Left cardiac atrium (tissue), 4 donors: ENCODE measurements at places on chromosomes 11 and 22. TPM values are rescaled to one million over a fixed set of nuclear protein-coding genes. Genes with fewer than 3 reads are reported as not detected.
A peak's percentile ranks its signal among the peaks of the same experiment; 100 is the strongest.

- DNase-seq = no peak
These were observed 128.5 kb downstream of the CEP164 start for GRCh38 chr11:117456027-117456720.

DNA sequence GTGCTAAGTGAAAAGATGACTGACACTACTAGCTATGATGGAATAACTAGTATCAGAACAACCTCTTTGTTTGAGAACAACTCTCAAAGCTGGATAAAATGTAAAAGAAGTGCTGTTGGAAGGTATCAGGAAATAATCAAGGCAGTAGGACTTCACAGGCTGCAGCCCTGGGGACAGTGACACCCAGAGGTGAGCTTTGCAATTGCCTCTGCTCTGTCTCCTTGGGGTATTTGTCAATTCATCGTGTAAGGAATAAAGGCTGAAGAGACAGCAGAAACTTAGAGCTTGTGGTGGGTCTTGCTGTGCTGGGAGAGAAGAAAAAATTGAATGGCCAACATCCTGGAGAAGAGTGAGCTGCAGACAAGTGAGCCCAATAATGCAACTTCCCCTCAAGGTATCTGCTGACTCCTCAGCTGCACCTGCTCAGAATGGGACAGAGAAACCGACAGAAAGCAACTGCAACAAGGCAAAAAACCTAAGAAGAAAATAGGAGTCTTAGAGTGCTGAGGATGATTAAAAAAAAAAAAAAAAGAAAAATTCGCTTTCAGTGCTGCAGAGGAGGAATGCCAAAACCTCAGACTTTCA lies 141.1 kb downstream of the RCN1 start:
- no peak for DNase-seq

Gene GRAMD1B
- 2.8 TPM for total RNA-seq

Gene TMPRSS6
- total RNA-seq = not detected

Gene OR52I2
- total RNA-seq = not detected

Gene OR8B4
- not detected for total RNA-seq

DNA sequence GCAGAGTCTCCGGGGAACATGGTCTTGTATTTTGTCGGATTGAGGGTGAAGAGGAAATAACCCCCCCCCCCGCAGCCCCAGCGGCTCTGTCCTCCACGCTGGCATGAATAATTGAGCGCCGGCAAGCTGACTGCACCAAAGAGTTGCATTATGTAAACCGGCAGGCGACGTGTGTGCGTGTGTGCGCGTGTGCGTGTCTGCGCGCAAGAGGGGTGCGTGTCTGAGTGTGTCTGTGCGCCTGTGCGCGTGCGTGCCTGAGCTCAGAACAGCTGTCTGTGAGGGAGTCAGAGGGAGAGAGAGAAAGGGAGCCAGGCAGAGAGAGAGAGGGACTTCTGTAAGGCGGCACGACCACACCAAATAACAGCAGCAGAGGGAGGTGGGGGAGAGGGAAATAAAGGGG lies 94.4 kb downstream of the SCN3B start:
- peak; percentile 62 for DNase-seq

GRCh38 chr11:94533696-94534630 lies 9.8 kb upstream of the FUT4 start:
- DNase-seq = peak; percentile 37

DNA sequence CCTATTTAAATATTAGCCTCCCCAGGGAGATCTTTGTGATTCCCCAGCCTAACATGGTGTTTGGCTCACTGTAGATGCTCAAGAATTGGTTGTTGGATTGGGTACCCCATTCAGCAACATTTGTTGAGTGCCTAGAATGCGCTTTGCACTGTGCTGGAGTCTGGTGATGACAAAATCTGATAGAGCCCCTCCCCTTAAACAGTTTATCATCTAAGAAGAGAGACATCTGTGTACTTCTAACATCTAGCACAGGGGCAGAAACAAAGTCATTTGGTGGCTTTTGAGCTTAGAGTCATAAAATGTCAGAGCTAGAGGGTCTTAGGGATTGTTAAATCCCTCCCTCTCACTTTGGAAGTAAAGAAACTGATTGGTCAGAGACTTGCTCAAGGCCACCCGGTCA lies 73.0 kb downstream of the UBASH3B start:
- no peak for DNase-seq

- no peak for DNase-seq
These were observed 30.9 kb upstream of the OR56A1 start for GRCh38 chr11:6061475-6061874.

- no peak for DNase-seq
These were observed 35.6 kb downstream of the SIK2 start for GRCh38 chr11:111637885-111638284.

DNA sequence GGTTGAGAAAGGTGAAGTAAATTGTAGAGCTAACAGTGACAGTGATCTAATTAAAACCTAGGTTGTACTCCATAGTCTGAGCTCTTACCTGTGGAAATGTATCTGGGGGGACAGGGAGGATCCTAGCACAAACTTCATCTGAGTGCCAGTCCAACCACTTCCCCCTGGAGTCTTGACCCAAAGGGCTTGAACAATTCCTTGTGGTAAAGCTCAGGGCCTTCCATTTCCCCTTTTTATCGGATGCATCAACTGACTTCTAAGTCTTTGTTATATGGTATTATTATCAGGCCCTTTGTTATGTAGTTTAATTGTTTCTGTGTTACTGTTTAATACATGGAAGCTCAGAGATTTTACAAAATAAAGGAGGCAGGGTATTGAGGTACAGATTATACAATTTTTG lies 140.2 kb upstream of the SESN3 start:
- no peak for DNase-seq

Gene USP35
- total RNA-seq = 10.6 TPM

- DNase-seq = no peak
These were observed 230.1 kb downstream of the MIAT start for GRCh38 chr22:26887456-26887855.

GRCh38 chr11:108115500-108116140 lies 5.7 kb upstream of the ACAT1 start:
- DNase-seq = peak; percentile 85

- DNase-seq = no peak
These were observed 26.9 kb upstream of the TP53I11 start for GRCh38 chr11:44977493-44977984.

GRCh38 chr22:24463071-24463760 lies 31.9 kb upstream of the UPB1 start:
- DNase-seq = no peak

GRCh38 chr11:35781861-35782470 lies 119.4 kb downstream of the TRIM44 start:
- no peak for DNase-seq

DNA sequence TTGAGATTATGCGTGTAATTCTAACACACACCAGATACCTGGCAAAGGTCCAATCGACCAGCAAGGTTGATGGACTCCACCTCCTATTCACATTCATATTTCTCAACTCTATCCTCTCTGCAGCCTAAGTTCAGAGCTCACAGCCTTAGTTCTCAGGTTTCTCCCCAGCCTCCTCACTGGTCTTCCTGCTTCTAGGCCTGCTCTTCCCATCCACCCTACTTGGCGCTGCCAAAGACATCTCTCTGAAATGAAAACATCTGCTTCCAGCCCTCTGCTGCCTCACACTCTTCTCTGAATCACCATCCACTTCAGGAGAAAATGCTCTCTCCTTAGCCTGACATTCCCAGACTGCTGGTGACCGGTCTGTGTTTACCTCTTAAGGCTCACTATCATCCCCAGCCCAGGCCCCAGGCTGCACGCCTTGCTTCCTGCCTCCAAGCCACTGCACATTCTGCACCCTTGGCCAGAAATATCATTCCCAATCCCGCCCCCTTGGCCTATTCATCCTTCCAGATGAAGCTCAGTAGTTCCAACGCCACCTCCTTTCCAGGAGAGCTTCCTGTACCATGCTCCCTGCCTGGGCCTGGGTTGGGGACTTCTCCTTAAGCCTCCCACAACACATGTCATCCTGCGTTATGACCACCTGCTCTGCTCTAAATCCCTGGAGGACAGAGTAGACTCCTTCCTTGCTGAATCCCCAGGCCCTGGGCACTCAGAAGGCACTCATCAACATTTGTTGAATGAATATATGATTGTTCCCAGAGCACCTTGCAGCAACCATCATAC lies 3.5 kb downstream of the ARRB1 start:
- DNase-seq = peak; percentile 72

Gene OR52A1
- not detected for total RNA-seq

DNA sequence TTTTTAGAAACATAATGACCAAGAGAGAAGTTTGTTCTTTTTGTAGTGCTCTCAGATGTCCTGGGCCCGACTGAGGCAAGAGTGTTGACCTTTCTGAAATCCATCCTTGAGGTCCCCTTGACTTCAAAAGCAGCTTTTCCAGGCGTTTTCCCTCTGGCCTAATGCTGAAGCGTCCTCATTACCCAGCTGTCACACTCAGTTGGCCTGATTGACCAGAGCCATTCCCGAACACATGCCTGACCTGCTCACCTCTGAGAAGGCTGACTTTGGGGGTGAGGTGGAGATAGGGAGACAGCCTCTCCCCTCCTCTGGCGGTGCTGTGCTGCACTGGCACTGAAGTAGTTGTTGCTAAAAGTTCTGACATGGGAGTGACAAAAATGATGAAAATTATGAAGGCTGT lies 66.9 kb downstream of the ALX4 start:
- DNase-seq = no peak

Gene GAL3ST1
- total RNA-seq = 0.39 TPM

Gene NDUFC2
- 291 TPM for total RNA-seq

- DNase-seq = no peak
These were observed 164.0 kb downstream of the TENM4 start for GRCh38 chr11:79276736-79277325.

Gene EMID1
- total RNA-seq = 1.8 TPM

DNA sequence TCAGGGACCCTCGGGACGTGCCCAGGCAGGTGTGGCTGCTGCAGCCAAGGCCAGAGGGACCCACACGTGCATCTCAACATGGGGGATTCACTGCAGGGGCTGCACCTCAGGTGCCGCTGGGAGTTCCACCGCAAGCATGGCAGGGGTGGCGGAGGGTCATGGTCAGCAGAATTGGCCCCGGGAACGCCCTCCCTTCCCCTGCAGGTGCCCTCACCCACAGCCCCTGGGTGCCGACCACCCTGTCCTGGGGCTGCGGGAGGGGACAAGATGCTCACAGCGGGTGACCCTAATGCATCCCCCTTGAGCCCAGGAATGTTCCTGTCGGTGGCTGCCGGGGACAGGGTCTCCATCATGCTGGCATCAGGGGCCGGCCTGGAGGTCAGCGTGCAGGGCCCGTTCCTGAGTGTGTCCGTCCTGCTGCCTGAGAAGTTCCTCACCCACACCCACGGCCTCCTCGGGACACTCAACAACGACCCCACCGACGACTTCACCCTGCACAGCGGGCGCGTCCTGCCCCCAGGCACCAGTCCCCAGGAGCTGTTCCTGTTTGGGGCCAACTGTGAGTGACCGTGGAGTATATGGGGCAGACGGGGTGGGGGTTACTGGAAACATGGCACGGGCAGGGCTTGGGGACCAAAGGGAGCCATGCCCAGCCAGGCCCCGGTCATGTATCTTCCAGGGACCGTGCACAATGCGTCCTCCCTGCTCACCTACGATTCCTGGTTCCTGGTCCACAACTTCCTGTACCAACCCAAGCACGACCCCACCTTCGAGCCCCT lies 5.8 kb downstream of the SUSD2 start:
- peak; percentile 20 for DNase-seq

DNA sequence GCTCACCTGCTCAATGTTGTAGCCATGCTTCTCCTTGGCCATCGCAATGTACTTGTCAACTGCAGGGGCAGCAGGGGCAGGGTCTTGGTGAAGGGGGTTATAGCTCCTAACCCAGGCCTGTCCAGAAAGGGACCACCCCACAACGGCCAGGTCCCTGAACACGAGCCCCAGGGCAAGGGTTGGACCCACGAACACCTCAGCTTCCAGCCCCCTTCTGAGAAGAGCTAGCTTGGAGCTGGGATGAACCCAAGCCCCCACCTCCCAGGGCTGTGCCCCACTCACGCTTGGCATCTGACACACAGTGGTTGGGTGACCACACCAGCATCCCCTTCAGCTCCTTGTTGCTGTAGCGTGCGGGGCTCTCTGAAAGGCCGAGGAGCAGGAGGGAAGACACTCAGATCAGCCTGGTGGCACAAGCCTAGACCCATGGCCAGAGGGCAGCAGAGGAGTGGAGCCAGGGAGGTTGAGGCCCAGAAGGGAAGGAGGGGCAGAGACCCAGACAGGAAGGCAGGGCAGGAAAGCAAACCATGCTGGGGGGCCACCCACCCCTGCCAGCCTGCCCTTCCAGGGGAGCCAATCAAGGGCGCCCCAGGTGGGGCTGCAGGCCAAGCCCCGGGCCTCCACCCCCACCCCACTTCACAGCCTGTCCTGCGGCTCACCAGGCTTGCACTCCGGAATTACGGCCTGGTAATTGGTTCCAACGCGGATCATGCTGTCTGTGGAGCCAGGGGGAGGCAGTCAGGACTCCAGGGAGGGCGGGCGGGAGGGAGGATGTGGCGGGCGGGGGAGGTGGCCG lies 1.9 kb downstream of the RCOR2 start:
- DNase-seq = no peak

GRCh38 chr11:57368106-57368844 lies 12.7 kb downstream of the PRG3 start:
- DNase-seq = peak; percentile 36

GRCh38 chr11:82703226-82703625 lies 30.4 kb downstream of the FAM181B start:
- DNase-seq = no peak

DNA sequence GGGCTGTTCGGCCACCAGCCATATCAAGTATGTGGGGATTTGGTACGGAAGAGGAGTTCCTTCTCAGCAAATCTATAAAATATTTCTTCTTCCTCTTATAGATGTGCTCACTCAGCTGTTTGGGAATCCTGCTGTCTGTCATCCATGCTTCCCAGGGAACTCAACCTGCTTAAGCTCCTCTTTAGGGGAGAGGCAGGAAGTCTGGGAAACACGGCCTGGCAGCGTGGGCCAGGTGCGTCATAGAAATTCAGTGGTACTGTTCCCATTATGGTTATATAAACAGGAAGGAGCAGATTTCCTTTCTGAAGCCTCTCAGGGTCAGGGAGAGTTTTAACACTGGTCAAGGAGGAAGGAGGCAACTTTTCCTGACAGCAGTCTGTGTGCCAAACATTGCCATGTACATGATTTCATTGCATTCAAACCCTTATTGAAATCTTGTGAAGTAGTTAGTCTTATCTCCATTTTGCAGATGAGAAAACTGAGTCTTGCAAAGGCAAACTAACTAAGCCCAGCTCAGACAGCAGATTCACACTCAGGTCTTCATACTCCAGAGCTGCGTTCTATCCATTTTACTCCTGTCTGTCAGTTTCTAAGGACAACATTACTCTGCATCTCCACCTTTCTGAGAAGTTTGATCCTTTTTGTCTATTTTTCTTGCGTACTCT lies 35.4 kb upstream of the AMOTL1 start:
- DNase-seq = peak; percentile 72
